AG09309 (cell line): ENCODE measurements at places on chromosomes 2 and 18.

- DNase-seq = no peak
Measured at GRCh38 chr2:165716091-165716490, 78.0 kb downstream of the GALNT3 start.

- no peak for DNase-seq
Measured at GRCh38 chr18:74861154-74861553, 263.5 kb downstream of the ZNF407 start.

- DNase-seq = no peak
Measured at GRCh38 chr2:199933466-199933865, 21.8 kb downstream of the TYW5 start.

DNA sequence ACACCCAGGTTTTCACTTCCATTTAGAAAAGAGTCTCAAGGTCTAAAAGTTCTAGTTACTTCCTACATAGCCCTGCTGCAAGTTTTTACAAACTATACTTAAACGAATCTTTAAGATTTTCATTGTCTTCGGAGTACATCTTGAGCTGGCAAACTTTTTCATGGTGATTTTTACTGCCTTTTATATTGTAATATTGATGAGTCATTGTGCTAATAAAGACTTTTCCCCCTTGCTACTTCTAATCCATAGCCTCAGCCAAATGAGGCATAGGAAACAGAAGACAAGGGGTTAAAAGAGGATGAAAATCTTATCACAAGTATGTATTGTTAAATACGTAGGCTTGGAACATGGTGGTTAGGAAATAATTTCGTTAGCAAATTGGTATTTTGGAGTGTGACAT lies 4.1 kb downstream of the DPP10 start:
- no peak for DNase-seq

DNA sequence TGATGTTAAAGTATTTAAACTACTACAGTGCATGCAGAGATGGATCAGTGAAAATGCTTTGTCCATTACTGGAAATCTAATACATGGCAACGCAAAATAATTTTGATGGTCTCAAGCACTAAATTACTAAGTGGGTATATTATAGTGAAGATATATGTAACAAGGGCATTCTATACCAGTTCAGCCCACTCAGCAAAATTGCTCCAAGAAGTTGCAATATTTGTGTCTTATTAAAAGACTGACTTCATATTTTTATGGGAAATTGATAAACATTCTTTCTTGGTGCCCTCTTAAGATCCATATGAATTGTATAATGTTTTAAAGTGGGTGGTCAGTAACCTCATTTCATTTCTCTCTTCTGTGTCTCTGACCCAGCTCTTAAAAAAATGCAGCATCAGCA lies 343.1 kb upstream of the MEX3C start:
- DNase-seq = no peak

- no peak for DNase-seq
Measured at GRCh38 chr2:201852878-201853415, 46.6 kb downstream of the CDK15 start.

DNA sequence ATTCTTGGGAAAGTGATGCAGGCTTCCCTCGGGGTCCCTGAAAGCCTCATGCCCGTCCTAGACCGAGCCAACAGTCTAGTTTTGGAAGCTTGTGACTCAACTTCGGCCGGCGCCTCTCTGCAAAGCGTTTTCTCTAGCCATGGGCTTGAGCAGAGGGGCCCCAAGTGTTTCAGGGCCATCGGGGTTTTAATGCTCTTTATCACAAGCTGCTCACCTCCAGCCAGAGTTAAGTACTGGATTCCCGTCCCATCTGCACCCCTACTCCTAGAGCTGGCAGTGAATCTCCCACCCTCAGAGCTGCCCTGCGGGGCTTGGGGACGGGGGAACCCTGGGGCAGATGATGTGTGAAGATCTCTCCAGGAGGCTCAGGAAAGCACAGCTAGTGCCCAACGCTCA lies 7.3 kb downstream of the RAX start:
- DNase-seq = no peak

GRCh38 chr2:170170281-170171040 lies 7.5 kb upstream of the MYO3B start:
- no peak for DNase-seq

DNA sequence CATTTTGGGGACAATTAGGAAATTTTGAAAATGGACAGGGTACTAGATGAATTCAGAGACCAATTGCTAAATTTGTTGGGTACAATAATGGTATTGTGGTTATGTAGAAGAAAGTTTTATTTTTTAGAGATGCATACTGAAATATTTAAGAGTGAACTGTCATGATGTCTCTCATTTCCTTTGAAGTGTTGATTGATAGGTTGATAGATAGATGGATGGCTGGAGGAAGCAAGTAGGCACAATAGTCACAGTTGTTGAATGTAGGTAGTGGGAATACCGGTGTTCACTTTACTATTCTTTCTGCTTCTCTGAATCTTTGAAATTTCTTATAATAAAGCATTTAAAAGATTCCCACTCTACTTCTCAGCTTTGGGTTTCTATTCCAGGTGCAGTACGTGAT lies 151.7 kb upstream of the FOSL2 start:
- no peak for DNase-seq

- DNase-seq = peak; percentile 8
Measured at GRCh38 chr2:30026091-30027055, 105.0 kb upstream of the ALK start.

GRCh38 chr2:174561283-174561971 lies 36.2 kb downstream of the WIPF1 start:
- peak; percentile 23 for DNase-seq
